ENCODE measurements at places on chromosomes 1 and 21.

DNA sequence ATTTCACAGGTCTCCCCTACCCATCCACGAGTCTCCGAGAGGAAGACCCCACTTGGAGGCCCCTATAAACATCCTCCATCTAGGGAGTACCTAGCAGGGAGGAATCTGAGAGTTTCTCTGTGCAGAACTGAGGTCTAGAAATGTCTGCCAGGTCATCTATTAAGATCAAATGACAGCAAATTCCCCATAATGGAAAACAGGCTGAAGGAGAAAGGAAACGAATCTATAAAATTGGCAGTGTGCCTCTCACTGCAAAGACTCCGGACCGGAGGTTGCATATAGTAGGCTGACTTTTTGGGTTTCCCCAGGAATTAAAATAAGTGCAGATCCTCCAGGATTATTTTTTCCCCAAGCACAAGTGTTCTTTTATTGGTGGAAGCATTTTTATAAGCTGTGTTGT, 57.7 kb downstream of the NMNAT2 start:
- no peak for DNase-seq

- DNase-seq: no peak
Observed at GRCh38 chr1:97314685-97315084, 593.1 kb downstream of the PTBP2 start.

GRCh38 chr1:33036051-33036525, 595 bp downstream of the AK2 start:
- DNase-seq: peak; percentile 37

DNA sequence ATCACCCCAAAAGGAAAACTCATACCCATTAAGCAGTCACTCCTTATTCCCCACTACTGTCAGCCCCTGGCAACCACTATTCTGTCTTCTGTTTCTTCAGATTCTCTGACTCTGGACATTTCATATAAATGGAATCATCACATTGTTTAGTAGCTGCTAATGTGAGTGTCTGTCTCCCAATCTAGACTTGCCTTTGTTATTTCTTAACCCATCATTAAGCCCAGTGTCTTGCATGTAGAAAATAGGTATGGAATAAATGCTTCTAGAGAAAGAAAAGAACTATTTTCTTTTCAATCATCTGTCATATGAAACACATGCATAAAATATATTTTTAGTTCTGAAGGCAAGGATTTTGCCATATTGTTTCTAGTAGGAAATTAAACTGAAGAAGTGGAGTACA, 610.0 kb downstream of the PLPP3 start:
- no peak for DNase-seq

- peak; percentile 71 for DNase-seq
Observed at GRCh38 chr1:14999441-14999840, 154.1 kb upstream of the TMEM51 start.

GRCh38 chr21:39453571-39454179, 1.9 kb downstream of the SH3BGR start:
- DNase-seq: no peak

DNA sequence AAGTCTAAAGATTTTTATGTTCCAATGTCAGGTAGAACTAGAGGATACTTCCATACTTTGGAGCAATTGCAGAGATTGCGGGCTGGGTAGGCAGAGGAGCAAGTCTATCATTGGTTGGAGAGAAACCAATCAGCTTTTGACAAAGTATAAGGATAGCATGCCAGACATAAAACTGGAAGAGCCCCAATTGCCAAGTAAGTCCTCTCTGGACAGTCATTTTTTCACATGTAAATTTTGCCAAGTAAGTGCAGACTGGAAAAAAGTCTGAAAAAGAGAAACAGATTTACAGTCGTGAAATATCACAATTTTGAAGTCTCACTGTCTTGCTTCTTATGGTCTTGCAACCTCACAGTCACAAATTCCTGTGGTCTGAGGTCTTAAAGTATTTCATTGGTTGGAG, 131.4 kb upstream of the C21orf91 start:
- no peak for DNase-seq

GRCh38 chr21:44478124-44478800, 23.0 kb downstream of the LRRC3 start:
- no peak for DNase-seq

- peak; percentile 41 for DNase-seq
Observed at GRCh38 chr21:31604591-31605190, 54.8 kb upstream of the SOD1 start.

All from HepG2 (cell line).